ENCODE measurements at places on chromosomes 16 and 17. TPM values are rescaled to one million over a fixed set of nuclear protein-coding genes. Genes with fewer than 3 reads are reported as not detected.

RFWD3 gene
- 53.7 TPM for total RNA-seq

DNA sequence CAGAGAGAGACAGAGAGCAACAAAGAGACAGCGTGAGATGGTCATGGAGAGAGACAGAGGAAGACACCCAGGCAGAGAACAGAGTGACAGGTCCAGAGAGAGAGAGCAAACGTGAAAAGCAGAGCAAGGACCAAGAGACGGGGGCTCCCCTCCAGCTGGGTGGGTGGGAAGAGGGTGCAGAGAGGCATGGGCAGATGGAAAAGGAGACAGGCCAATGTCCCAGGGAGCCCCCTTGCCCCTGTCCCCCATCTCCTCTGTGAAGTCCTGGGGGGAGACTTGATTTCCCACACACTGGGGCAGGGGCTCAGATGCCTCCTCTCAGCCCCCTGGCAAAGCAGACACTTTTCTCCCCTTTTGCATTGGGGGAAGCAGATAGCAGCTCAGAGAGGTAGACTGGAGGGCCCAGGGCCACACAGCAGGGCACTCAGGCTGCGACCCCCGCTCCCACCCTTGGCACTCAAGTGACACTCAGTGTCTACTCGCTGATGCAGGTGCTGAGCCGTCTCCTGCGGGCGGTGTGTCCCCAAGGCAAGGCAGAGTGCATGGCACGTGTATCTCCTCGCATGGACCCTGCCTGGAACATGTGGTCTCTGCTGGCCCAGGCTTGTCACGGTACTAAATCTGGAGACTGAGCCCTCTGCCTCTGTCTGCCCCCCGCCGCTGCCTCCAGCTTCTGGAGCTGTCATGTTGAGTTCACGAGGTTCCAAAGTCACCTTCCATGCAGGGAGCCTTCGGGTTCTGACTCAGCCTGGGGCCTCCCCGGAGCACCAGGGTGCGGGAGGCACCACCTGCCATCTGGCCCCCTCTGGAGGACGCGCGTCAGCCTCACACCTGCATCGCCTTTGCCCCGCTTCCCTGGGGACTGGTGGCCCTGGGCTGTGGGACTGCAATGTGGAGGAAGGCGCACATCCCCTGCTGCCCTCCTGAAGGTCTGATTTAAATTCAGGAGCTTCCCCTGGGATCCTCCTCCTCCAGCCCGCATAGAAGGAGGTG is 215.9 kb upstream of the GSE1 start:
- peaks cover 34% of the 10 kb centered on the region for H3K4me1 ChIP-seq
- no peaks in the 10 kb centered on the region for H3K36me3 ChIP-seq
- no peak overlapping the region for H3K4me3 ChIP-seq
- DNase-seq = no peak
- no peaks in the 10 kb centered on the region for H3K27me3 ChIP-seq

DNA sequence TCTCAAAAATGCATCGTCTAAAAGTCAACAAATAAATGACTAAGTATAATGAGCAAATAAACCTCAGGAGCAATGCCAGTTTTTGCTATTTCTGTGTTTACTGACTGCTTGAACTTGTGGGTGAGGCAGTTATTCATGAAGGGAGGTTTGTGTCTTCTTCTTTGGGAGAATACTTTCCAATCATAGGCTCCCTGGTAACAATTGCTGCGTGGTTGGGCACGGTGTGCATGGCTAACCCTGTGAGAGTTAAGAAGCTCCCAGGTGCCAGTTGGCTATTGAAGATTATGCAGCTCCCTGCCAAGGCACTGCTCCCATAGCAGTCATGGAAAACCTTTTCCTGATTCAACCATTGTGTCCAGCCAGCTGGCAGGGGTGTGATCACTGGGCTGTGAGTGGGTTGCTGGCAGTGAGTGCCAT is 775.9 kb upstream of the GOT2 start:
- no peak for DNase-seq
- no peaks in the 10 kb centered on the region for H3K36me3 ChIP-seq
- no peaks in the 10 kb centered on the region for H3K27me3 ChIP-seq
- H3K4me1 ChIP-seq = no peaks in the 10 kb centered on the region
- no peak overlapping the region for H3K4me3 ChIP-seq

DNA sequence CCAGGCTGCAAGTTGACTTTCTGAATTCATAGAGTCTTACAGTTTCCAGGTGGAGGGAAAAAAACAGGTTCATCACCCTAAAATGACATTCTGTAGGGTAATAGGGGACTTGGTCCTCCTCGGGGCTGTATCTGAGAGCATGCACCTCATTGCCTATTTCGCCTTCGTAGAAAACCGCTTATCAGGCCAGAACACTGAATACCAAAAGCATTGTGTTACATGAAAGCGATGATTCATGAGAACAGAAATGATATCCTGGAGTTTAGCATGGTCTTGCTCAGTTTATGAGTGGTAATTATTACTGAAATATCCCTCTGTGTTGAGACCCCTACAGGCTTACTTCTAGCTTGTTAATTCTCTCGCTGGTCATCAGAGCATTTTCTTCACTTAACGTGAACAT is 61.4 kb upstream of the ARHGAP44 start:
- H3K27me3 ChIP-seq = no peaks in the 10 kb centered on the region
- no peak for DNase-seq
- no peak overlapping the region for H3K27ac ChIP-seq
- no peaks in the 10 kb centered on the region for H3K4me1 ChIP-seq

DNA sequence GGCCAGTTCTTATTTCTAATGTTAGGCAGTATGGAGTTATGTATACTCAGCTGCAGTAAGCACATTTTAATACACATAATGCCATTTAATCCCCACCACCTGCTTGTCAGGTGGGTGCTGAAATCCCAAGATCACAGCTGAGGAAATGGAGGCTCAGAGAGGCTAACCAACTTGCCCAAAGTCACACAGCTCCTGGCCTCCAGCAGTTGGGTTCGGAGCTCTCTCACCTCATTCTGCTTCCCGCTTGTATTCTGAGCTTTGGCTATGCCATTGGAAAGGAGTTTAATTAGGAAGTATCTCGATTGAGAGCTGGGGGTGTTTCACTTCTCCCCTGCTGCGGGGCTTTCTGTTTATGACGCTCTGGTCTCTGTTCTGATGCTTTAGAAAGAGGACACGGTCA is 72.6 kb upstream of the CACNG5 start:
- H3K4me1 ChIP-seq = no peaks in the 10 kb centered on the region
- no peak overlapping the region for H3K4me3 ChIP-seq
- H3K27ac ChIP-seq = no peak overlapping the region
- H3K36me3 ChIP-seq = no peaks in the 10 kb centered on the region

Measured in Panc1 (cell line).